ENCODE measurements at places on chromosomes 2 and 18.
A peak's percentile ranks its signal among the peaks of the same experiment; 100 is the strongest.

GRCh38 chr2:43818761-43819160 is 19.9 kb downstream of the ABCG5 start:
- H3K27me3 ChIP-seq, result no peaks in the 10 kb centered on the region
- DNase-seq, result peak; percentile 35
- H3K36me3 ChIP-seq, result no peaks in the 10 kb centered on the region
- H3K4me3 ChIP-seq, result no peak overlapping the region

DNA sequence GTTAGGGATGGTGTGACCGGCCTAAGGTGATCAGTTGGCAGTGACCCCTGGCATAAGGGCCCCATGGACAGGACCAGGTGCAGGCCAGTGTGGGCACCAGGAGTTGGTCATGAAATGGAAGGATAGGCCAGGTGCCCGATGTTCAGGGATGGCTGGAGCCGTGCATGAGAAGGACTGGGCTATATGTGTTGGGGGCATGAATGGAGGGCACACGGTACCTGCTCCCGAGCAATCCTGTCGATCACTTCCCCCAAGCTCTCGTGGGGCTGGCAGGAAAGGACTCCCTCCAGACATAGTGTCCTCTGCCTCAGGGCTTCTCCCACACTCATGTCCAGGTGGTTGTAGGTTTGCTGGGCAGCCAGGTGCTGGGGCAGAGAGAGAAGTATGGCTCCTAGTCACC is 7.6 kb downstream of the PRKAG3 start:
- no peak overlapping the region for H3K27ac ChIP-seq
- no peaks in the 10 kb centered on the region for H3K4me1 ChIP-seq
- H3K36me3 ChIP-seq, result no peaks in the 10 kb centered on the region
- H3K27me3 ChIP-seq, result no peaks in the 10 kb centered on the region
- DNase-seq, result no peak

GRCh38 chr18:2486426-2486825 is 84.9 kb downstream of the METTL4 start:
- no peaks in the 10 kb centered on the region for H3K36me3 ChIP-seq
- no peak overlapping the region for H3K27ac ChIP-seq
- H3K27me3 ChIP-seq, result no peaks in the 10 kb centered on the region
- DNase-seq, result no peak
- no peaks in the 10 kb centered on the region for H3K4me1 ChIP-seq

DNA sequence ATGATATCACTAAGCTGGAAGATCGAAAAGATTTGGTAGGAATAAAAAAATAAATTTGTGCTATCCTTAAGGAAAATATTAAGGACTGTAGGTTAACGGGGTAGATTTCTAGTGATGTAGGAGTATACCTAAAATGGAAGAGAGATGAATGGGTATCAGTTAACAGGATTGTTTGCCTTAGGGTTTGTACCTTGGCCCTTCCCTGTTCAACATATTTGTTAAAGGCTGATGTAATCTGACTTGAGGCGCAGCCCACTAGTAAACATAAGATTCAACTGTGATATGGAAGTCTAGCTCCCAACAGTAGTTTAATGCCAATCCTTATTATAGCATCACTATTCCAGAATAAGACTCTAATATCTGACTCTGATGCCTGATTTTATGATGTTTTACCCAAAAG is 685.2 kb downstream of the DCC start:
- no peaks in the 10 kb centered on the region for H3K4me1 ChIP-seq
- no peaks in the 10 kb centered on the region for H3K36me3 ChIP-seq
- no peak for DNase-seq
- no peaks in the 10 kb centered on the region for H3K27me3 ChIP-seq

DNA sequence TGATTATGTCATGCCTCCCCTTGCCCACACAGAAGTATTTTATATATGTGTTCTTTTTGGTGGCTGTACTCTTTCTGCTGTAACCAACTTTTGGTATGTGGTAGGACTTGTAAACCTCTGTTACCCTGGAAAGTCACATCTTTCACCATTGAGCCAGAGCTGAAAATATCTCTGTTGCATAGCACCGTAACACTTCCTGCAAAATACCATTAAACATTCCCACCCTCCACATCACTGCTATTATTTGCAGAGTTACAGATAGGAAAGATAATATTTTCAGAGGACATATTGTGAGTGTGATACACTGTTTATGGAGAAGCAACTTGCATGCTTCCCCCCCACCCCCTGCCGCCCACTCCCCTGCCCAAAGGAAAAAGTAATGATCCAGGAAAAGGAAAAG is 44.8 kb downstream of the CAB39 start:
- no peak overlapping the region for H3K4me3 ChIP-seq
- H3K27ac ChIP-seq, result no peak overlapping the region
- H3K4me1 ChIP-seq, result no peaks in the 10 kb centered on the region
- peak; percentile 86 for DNase-seq
- no peaks in the 10 kb centered on the region for H3K27me3 ChIP-seq

DNA sequence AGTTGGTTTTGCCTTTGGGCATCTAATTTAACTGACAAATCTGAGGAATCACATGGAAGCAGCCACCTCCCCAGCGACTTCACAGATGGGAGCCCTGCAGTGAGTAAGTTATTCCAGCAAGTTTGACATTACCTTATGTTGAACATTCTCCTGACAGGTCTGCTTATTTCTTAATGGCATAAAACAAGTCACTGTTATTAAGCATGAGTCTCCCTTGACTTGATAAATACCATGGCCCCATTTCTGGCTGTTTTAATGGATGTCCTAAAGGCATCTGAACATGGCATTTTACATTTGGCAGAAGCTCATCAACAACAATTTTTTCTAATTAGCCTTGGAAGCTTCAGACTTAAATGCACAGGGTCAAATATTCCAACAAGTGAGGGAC is 92.6 kb upstream of the CREB1 start:
- no peak for DNase-seq
- no peaks in the 10 kb centered on the region for H3K36me3 ChIP-seq
- no peaks in the 10 kb centered on the region for H3K4me1 ChIP-seq
- H3K27me3 ChIP-seq, result no peaks in the 10 kb centered on the region

DNA sequence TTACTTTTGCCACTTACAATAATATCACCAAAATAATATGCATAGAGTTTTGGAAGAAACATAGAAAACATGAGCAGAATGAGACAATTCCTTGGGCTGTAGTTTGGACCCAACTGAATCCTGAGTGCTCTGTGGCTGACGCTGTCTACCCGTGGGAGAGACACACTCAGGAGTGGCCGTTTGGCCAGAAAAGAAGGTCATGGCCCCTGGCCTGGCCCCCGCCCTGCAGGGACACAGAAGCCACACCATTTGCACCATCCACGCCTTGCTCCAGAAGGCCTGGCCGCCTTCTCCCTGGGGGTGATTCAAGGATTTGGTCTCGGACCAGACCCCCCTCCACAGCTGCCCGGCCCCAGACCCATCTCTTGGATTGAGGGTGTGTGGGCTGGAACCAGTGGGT is 6.4 kb upstream of the D2HGDH start:
- H3K27ac ChIP-seq, result no peak overlapping the region
- no peak overlapping the region for H3K4me3 ChIP-seq
- H3K27me3 ChIP-seq, result no peaks in the 10 kb centered on the region
- DNase-seq, result no peak
- peaks cover 17% of the 10 kb centered on the region for H3K36me3 ChIP-seq

DNA sequence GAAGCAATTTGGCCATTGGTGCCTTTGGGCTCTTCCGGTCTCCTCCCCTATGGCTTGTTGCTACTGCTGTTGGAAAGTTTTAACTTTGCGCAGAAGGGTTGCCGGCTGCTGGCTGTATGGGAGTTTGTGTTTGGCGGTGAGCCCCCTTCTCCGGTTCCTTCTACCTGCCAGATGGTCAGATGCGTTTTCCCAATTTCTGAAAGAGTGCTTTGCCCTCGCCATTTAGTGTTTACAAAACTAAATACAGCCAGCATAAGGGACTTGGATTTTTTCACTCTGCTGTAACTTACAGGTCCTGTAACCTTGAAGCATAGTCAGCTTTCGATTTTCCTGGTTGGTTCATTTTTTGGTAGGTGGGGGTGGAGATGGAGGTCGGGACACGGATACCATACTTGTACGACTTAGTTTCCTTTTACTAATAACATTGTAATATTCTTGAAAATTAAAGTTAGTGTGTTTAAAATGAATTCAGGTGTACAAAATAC is 604 bp downstream of the COQ10B start:
- H3K27me3 ChIP-seq, result no peaks in the 10 kb centered on the region
- H3K4me3 ChIP-seq, result peak overlapping the region; percentile 97
- peak overlapping the region; percentile 97 for H3K27ac ChIP-seq
- H3K36me3 ChIP-seq, result peaks cover 2% of the 10 kb centered on the region
- no peak for DNase-seq

GRCh38 chr2:64757126-64757525 is 103.4 kb upstream of the SERTAD2 start:
- no peak overlapping the region for H3K4me3 ChIP-seq
- H3K4me1 ChIP-seq, result no peaks in the 10 kb centered on the region
- no peaks in the 10 kb centered on the region for H3K36me3 ChIP-seq
- no peak overlapping the region for H3K27ac ChIP-seq

GRCh38 chr2:10022445-10022844 is 20.9 kb upstream of the KLF11 start:
- H3K27ac ChIP-seq, result peak overlapping the region; percentile 39
- no peaks in the 10 kb centered on the region for H3K36me3 ChIP-seq
- no peaks in the 10 kb centered on the region for H3K27me3 ChIP-seq
- H3K4me3 ChIP-seq, result no peak overlapping the region
- DNase-seq, result peak; percentile 74

- no peaks in the 10 kb centered on the region for H3K27me3 ChIP-seq
- no peak overlapping the region for H3K27ac ChIP-seq
- no peaks in the 10 kb centered on the region for H3K36me3 ChIP-seq
- DNase-seq, result no peak
Measured at GRCh38 chr2:56962673-56963072, 778.9 kb downstream of the CCDC85A start.

GRCh38 chr2:121565389-121566250 is 34.9 kb downstream of the RNU4ATAC start:
- no peak for DNase-seq
- H3K36me3 ChIP-seq, result no peaks in the 10 kb centered on the region
- H3K27me3 ChIP-seq, result no peaks in the 10 kb centered on the region

DNA sequence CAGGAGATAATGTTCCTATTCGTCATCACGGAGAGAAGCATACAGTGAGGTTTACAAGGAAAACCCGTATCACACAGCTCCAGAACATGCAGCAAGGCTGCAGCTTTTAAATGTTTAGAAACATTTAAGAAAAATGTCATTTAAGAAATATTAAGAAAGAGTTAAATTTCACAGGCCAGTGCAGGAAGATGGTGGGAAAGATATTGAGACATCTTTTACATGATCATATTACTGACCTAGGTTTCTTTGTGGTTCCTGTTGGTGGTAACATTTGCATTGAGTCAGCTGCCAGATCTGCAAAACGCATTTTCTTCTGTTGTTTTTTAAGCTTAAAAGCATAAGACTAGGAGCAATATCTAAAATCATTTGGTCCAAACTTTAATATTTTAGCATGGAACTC is 44.9 kb downstream of the CPO start:
- no peaks in the 10 kb centered on the region for H3K27me3 ChIP-seq
- H3K27ac ChIP-seq, result no peak overlapping the region
- H3K36me3 ChIP-seq, result no peaks in the 10 kb centered on the region
- H3K4me1 ChIP-seq, result no peaks in the 10 kb centered on the region
- H3K4me3 ChIP-seq, result no peak overlapping the region

- H3K4me1 ChIP-seq, result no peaks in the 10 kb centered on the region
- no peaks in the 10 kb centered on the region for H3K36me3 ChIP-seq
- DNase-seq, result peak; percentile 30
- no peak overlapping the region for H3K27ac ChIP-seq
- H3K4me3 ChIP-seq, result no peak overlapping the region
- H3K27me3 ChIP-seq, result no peaks in the 10 kb centered on the region
Measured at GRCh38 chr2:222514901-222515300, 90.6 kb downstream of the SGPP2 start.

DNA sequence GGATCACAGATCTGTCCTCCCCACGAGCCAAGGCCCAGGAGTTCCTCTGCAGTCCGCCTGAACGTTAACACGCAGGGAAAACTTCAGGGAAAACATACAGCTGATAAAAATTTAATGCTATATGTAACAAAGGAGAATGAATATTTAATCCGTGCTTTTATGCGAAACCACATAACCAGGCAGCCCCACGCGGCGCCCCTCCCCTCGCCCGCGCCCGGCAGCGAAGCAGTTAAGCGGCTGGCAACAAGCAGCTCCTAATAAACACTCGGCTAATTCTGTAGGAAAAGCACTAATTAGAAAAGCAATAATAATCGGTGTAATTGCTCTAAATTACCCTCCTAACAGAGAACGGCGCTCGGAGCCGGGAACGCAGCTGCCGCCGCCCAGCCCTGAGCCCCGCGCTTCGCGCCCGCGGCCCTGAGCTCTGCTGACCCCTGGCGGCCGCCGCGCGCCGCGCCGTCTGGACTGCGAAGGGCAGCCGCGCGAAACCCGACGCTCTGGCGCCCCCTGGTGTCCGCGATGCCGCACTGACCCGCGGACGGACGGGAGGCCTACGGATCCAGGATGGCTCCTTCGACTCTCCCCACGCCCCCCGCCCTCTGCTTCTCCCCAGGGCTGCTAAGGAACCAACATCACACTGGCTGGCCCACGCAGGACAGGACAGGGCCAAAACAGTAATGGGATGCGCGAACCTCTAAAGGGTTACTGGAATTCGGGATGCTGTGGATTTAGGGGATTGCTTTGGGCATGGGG is 181.4 kb downstream of the SMAD2 start:
- H3K4me3 ChIP-seq, result no peak overlapping the region
- peak; percentile 88 for DNase-seq
- H3K27ac ChIP-seq, result no peak overlapping the region
- no peaks in the 10 kb centered on the region for H3K4me1 ChIP-seq

- H3K4me1 ChIP-seq, result peaks cover 6% of the 10 kb centered on the region
- H3K4me3 ChIP-seq, result no peak overlapping the region
- H3K27ac ChIP-seq, result peak overlapping the region; percentile 9
- H3K27me3 ChIP-seq, result no peaks in the 10 kb centered on the region
- H3K36me3 ChIP-seq, result no peaks in the 10 kb centered on the region
Measured at GRCh38 chr2:38178119-38178518, 102.2 kb upstream of the CYP1B1 start.

Measured in trophoblast cell (in vitro differentiated cells and primary cell).